ENCODE measurements at places on chromosomes 6 and 20.

GRCh38 chr6:113073611-113074191 lies 726.6 kb downstream of the RFPL4B start:
- no peak for DNase-seq

DNA sequence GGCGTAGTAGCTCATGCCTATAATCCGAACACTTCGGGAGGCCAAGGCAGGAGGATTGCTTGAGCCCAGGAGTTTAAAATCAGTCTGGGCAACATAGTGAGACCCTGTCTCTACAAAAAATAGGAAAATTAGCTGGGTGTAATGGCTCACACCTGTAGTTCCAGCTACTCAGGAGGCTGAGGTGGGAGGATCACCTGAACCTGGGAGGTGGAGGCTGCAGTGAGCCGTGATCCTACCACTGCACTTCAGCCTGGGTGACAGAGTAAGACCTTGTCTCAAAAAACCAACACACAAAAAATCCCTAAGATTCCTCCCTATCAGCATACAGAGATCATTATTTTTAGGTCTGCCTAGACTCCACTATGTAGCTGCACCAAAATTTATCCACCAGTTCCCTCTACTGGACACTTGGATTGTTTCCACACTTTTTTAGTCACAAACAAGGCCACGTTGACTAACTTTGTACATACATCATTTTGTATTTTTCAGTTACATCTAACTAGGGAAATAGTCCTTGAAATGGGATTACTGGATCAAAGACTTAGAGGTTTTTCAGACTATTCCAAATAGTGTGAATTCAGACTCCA lies 3.6 kb upstream of the PHF1 start:
- DNase-seq: no peak

- DNase-seq: no peak
Observed at GRCh38 chr6:89999945-90000825, 105.9 kb downstream of the GJA10 start.

- no peak for DNase-seq
Observed at GRCh38 chr6:11242711-11243110, 10.2 kb upstream of the NEDD9 start.

DNA sequence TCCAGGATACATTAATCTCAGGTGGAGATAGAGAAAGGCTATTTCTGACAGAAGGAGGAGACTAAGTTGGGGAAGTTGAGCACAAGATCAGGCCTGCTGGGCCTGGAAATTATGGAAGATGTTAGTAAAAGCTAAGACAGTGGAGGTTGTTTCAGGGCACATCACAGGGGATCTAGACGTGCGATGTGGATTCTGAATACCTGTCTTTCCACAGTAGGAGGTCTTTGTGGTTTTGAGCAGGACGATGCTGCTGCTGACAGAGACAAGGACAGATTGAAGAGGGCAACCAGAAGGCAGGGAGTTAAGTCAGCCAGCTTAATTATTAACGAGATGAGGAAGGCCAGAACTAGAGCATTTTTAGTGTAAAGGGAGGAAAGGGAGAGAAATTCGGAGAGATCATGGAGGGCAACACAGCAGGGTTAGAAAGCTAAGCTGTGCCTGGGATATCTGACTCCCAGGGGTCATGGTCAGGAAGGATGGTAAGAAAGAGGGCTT lies 384.9 kb downstream of the MAFB start:
- DNase-seq: no peak

DNA sequence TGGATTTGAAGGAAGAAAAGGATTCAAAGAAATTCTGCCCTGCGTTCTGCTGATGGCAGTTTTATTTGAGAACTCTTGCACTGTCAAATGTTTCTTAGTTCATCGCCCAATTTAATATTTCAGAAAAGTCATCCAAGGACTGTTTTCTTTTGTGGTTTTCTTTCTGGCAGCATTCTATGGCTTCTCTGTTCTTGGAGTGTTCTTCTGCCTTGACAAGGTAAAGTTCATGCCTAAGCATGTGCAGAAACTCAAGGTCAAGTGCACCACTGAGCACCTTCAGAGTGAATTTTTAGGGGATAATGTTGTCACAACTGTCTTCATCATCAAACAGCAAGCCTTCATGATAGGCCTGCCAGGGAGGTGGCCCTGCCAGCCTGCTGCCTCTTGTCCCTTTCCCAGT lies 225.6 kb downstream of the PLCB1 start:
- DNase-seq: no peak

- DNase-seq: no peak
Observed at GRCh38 chr20:57004416-57004815, 262.0 kb downstream of the BMP7 start.

GRCh38 chr20:48965189-48965910 lies 43.8 kb downstream of the ARFGEF2 start:
- no peak for DNase-seq

- no peak for DNase-seq
Observed at GRCh38 chr6:66931787-66932186, 1224.8 kb upstream of the EYS start.

DNA sequence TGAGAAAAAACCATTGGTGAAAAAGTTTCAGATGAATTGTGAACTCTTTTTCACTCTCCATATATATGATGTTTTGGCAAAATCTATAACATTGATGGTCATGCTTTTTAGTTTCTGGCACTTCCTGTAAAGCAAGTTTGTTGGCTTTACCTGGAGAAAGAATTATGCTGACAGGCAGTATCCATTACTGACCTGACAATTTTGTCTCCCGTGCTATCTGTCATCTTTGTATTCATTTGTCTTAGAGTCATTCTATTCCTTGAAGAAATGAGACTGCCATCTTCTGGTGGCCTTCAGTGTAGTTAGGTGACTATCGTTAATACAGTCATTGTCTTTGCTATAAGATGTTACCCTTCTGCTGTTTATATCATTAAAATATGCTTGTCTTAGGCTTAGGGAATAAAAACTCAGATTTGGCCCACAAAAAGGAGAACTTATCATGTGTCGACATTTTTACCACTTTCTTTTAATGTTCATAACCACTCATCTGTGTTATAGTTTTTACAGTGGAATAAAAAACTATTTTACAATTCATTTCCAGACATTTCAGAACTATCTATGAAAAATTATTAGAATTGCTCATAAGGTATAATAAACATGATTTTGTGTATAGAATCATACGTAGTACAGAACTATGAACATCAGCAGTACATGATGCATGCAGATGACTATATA lies 707.0 kb downstream of the EPM2A start:
- DNase-seq: no peak

- DNase-seq: no peak
Observed at GRCh38 chr6:2563635-2564034, 187.1 kb downstream of the MYLK4 start.

- peak; percentile 85 for DNase-seq
Observed at GRCh38 chr6:39166189-39166911, 51.4 kb upstream of the SAYSD1 start.

GRCh38 chr20:60872224-60872623 lies 379.8 kb upstream of the CDH4 start:
- no peak for DNase-seq

DNA sequence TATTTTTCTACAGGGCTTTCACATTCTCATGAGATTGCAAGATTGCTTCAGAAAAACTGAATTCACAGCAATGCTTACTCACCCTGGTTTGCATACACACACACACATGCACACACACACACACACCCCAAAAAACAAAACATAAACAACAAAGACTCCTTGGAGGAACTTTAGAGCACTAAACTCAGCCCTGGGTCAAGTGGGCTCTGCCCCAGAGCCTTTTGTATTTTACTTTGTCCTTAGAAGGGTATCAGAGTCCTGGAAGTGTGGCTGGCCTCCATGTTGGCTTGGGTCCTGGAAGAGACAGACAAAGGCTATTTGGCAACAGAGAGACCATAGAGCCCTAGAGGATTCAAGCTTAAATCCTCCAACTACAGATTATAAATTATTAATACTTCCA lies 8.0 kb upstream of the CST9 start:
- no peak for DNase-seq

- no peak for DNase-seq
Observed at GRCh38 chr20:46060301-46060881, 29.4 kb downstream of the NCOA5 start.

DNA sequence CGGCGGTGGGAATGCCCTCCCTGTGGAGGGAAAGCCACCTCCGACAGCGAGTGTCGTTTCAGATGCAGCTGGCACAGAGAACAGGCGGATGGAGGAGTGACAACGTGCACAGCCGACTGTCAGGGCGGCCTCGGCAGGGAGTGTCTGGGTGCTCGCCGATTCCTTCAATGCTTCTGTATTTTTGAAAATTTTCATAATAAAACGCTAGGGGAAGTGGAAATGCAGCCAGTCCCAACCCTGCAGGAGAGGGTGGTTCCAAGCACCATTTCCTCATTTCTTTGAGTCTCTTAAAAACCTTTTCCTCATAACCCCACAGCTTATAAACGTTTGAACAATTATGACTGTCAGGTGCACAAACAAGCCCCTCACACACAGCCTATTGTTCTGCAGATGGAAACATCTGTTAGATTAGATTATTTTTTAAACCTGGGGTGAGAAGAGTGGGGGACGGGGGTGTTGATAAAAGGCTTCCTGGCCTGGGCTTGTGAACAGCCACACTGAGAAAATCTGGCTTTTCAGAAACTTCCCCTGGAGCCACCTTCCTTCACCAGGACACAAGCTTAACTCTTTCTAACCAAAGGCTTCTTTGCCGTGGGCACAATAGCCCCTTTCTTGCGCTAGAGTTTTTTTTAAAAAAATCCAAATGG lies 228.9 kb downstream of the ANKRD60 start:
- DNase-seq: peak; percentile 40

- DNase-seq: no peak
Observed at GRCh38 chr6:122007339-122007738, 392.1 kb upstream of the HSF2 start.

DNA sequence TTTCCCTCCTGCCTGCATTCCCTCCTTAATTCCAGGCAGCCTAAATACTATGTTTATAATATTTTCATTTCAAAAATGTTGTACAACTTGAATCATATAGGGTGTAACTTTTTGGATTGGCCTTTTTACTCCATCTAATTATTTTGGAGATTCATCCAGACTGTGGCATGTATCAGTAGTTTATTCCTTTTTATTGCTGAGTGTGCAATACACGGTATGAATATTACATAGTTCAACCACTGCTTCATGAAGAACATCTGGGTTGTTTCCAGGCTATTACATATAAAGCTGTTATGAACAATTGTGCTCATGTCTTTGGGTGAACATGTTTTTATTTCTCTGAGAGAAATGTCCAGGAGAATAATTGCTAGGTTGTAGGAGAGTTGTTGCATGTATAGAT lies 253.5 kb upstream of the SLC35B3 start:
- no peak for DNase-seq

GRCh38 chr20:36466089-36466488 lies 75.2 kb upstream of the MYL9 start:
- DNase-seq: no peak

DNA sequence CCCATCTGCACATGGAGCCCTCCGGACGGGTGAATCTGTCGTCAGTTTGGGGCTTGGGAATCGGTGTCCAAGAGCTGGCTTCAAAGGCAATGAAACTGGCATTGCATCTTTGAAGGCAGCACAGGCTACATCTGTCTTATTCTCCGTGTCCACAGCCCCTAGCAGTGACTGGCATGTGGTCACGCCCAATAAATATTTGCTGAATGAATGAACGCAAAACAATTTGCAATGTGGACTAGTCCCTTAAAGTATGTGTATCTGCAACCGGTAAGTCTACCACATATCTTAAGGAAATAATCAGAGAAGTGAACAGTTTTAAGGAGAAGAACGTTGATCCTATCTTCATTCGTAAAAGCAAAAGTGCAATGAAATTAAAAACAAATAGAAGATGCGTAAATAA lies 8.0 kb upstream of the PMEPA1 start:
- no peak for DNase-seq

- no peak for DNase-seq
Observed at GRCh38 chr20:20233041-20233514, 134.8 kb upstream of the INSM1 start.

DNA sequence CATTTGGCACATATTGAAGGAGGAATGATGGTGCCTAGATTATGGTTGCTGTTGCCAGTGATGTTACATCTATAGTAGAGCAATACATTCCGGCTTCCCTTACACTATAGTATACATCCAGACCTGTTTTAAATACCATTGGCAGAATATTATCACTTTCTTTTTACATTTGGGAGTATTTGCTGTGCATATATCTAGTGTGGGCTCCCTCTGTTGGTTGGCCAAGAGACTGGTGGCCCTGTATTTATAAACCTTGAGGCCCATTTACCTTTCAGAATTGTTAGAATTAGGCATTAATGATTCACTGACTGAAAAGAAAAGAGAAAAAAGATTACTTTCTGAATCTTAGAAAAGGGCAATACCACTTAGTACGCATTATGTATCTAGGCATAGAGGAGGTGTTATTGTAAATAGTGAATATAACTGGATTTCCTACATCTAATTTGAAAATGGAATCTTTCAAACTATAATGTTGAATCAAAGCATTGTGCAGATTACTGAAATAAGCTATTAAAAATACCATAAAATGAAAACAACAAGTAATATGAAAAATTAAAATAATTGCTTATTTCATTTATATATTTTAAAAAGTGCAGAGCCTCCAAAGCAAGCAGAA lies 628.8 kb upstream of the MAN1A1 start:
- no peak for DNase-seq

DNA sequence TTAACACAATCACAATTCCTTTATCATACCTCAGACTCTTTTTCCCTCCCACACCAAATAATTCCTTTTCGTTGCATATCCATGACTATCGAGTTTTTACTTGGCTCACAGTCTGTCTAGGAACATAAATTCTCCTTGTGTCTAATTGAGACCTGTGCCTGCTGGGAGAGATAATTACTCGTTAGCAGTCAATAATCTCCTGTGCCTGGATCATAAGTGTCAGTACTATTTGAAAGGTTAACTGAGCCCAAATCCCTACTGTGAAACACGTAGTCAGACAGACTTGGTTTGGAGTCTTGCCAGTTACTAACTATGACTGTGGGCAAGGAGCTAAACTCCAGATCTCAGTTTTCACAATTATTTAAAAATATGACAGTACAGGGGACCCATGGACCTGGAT lies 5.7 kb upstream of the CTNNBL1 start:
- no peak for DNase-seq

GRCh38 chr6:44068607-44069296 lies 58.5 kb downstream of the MRPL14 start:
- DNase-seq: no peak

- no peak for DNase-seq
Observed at GRCh38 chr20:1272368-1273100, 6.4 kb downstream of the SNPH start.

- no peak for DNase-seq
Observed at GRCh38 chr6:45684476-45684875, 306.7 kb upstream of the SUPT3H start.

- DNase-seq: no peak
Observed at GRCh38 chr20:47111576-47111975, 216.9 kb downstream of the EYA2 start.

- DNase-seq: peak; percentile 14
Observed at GRCh38 chr6:35082733-35083403, 58.3 kb downstream of the TCP11 start.

GRCh38 chr20:40192529-40192928 lies 496.5 kb downstream of the MAFB start:
- DNase-seq: no peak

- peak; percentile 35 for DNase-seq
Observed at GRCh38 chr6:33166811-33167210, 25.5 kb downstream of the COL11A2 start.

Data from right lobe of liver (tissue), 6 donors.